Activated gamma-delta T cell (primary cell): ENCODE measurements at places on chromosomes 12 and 14.

- DNase-seq, result no peak
Measured at GRCh38 chr12:123139926-123140675, 10.8 kb downstream of the PITPNM2 start.

- no peak for DNase-seq
Measured at GRCh38 chr14:55238019-55238680, 33.1 kb upstream of the FBXO34 start.

- no peak for DNase-seq
Measured at GRCh38 chr12:92244036-92244435, 98.4 kb upstream of the BTG1 start.

GRCh38 chr12:38282886-38283285 is 33.7 kb upstream of the ALG10B start:
- DNase-seq, result no peak

DNA sequence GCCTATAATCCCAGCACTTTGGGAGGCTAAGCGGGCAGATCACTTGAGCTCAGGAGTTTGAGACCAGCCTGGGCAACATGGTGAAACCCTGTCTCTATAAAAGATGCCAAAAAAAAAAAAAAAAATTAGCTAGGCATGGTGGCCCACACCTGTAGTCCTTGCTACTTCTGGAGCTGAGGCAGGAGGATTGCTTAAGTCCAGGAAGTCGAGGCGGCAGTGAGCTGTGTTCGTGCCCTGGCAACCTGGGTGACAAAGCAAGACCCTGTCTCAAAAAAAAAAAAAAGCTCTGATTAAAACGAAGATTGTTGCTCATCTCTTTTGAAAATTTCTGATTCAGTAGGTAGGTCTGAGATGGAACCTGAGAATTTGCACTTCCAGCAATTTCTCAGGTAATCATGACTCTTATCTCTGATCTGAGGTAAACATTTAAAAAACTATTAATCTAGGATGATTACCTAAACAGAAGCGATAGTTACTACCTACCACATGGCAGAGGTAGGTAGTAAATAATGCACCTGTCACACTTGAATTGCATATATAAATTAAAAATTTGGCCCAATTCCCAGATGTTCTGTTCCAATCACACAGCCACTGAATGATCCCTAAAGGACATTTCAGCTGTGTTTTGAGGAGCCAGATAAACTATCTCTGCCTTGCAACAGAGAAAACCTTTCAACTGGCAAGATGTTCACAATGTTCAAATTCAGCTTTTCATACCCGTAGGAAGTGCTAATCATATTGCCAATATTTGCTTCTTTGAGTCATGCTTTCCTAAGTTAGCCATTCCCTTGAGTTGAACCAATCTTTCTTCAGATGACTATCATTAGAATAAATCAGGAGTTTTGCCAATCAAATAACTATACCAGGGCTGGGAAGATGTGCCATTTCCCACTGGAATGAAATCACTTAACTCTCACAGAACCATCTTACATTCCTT is 4.2 kb upstream of the TEP1 start:
- DNase-seq, result no peak

GRCh38 chr12:24681570-24681969 is 267.3 kb downstream of the BCAT1 start:
- DNase-seq, result no peak

GRCh38 chr12:106766393-106766826 is 8.1 kb upstream of the RIC8B start:
- DNase-seq, result no peak

DNA sequence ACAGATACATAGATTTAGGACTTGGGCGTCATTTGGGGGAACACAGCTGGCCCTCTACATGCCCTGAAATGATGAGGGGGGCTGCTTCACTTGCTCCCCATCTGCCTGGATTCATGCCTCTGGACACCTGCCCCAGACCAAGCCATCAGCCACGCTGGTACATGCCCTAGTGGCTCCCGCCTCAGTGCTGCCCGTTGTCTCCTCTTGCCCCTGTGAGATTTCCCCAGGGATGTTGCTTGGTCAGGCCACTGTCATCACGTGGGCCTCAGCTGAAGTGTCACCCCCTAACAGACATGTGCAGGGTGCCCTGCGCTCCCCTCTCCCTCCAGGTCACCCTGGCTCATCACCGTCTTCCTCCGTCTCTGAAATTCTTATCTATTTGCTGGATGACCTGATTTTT is 157.5 kb downstream of the PIWIL1 start:
- no peak for DNase-seq

GRCh38 chr12:124303579-124304313 is 8.9 kb downstream of the RFLNA start:
- DNase-seq, result no peak
